ENCODE measurements at places on chromosomes 1 and 21. TPM values are rescaled to one million over a fixed set of nuclear protein-coding genes. Genes with fewer than 3 reads are reported as not detected.

The SYCP1 gene
- polyA plus RNA-seq = not detected

The IGSF3 gene
- polyA plus RNA-seq = not detected

The ADGRL4 gene
- polyA plus RNA-seq = not detected

The UBL4B gene
- polyA plus RNA-seq = not detected

The PODN gene
- polyA plus RNA-seq = 1.7 TPM

The SDE2 gene
- 15.8 TPM for polyA plus RNA-seq

The OR2G6 gene
- not detected for polyA plus RNA-seq
